Naive thymus-derived CD8-positive, alpha-beta T cell (primary cell): ENCODE measurements at places on chromosomes 3 and 15.

DNA sequence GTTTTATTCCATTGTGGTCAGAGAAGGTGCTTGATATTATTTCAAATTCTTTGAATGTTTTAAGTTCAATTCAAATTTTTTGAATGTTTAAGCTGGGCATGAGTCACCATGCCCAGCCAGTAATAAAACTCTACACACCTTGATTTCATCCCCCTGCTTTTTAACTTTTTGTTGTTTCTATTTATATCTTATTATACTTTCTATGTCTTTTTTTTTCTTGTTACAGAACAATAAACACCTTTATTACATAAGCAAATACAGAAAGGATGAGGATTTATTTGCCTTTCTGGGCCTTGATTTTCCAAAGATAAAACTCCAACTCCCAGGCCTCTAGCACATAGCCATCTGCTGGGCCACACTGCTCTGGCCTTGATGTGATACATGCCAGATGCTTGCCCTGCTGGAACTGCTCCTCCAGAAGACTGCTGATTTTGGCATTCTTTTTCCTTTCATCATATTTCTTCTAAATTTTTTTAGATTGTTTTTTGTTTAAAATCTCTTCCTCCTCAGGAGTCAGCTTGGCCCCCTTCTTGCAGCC lies 14.0 kb downstream of the DNAH12 start:
- no peak for DNase-seq
- H3K4me1 ChIP-seq: no peaks in the 10 kb centered on the region
- no peak overlapping the region for H3K4me3 ChIP-seq
- peaks cover 5% of the 10 kb centered on the region for H3K27me3 ChIP-seq
- no peak overlapping the region for H3K27ac ChIP-seq
- peaks cover 1% of the 10 kb centered on the region for H3K36me3 ChIP-seq

DNA sequence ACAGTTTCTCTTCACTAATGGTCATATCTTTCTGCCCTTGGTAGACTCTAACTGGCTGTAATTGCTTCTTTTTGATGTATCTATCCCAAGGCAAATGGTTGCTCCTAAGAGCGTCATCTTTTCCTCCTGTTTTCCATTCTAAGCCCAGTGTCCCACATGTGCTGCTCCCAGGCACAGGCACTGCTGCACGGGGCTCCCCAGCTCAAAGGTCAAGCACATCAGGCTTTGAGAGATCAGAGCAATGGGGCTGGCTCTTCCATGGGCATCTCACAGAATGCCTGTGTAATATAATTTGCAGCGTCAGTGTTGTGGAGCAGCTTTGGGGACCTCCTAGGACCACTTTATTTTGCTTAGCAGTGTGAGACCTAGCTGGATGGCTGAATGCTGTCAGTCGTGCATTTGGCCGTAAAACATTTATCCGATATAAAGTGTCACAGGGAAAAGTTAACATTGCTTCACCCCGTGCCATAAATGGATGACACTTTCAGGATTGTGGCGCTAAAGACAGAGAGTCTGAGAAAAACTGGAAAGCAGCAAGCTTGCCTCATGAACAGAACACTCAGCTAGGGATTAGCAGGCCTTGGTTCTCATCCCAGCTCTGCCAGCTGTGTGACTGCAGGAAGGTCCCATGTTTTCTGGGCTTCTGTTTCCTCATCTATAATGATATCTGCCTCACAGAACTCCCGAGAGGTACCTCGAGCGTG lies 277.5 kb upstream of the TBL1XR1 start:
- no peaks in the 10 kb centered on the region for H3K27me3 ChIP-seq
- no peak overlapping the region for H3K4me3 ChIP-seq
- H3K36me3 ChIP-seq: no peaks in the 10 kb centered on the region

- H3K27ac ChIP-seq: no peak overlapping the region
- no peak overlapping the region for H3K4me3 ChIP-seq
- DNase-seq: no peak
Measured at GRCh38 chr3:3015185-3016089, 94.7 kb downstream of the IL5RA start.

- H3K36me3 ChIP-seq: no peaks in the 10 kb centered on the region
- no peak overlapping the region for H3K27ac ChIP-seq
- no peaks in the 10 kb centered on the region for H3K27me3 ChIP-seq
Measured at GRCh38 chr3:163671201-163671600, 1407.1 kb downstream of the SI start.

- no peaks in the 10 kb centered on the region for H3K36me3 ChIP-seq
- no peaks in the 10 kb centered on the region for H3K27me3 ChIP-seq
- H3K4me3 ChIP-seq: no peak overlapping the region
- no peak overlapping the region for H3K27ac ChIP-seq
- DNase-seq: no peak
Measured at GRCh38 chr15:67731112-67731721, 94.1 kb upstream of the SKOR1 start.

GRCh38 chr15:77627067-77627466 lies 5.6 kb downstream of the LINGO1 start:
- H3K4me1 ChIP-seq: no peaks in the 10 kb centered on the region
- no peak overlapping the region for H3K27ac ChIP-seq
- H3K36me3 ChIP-seq: no peaks in the 10 kb centered on the region
- H3K27me3 ChIP-seq: peaks cover 9% of the 10 kb centered on the region

DNA sequence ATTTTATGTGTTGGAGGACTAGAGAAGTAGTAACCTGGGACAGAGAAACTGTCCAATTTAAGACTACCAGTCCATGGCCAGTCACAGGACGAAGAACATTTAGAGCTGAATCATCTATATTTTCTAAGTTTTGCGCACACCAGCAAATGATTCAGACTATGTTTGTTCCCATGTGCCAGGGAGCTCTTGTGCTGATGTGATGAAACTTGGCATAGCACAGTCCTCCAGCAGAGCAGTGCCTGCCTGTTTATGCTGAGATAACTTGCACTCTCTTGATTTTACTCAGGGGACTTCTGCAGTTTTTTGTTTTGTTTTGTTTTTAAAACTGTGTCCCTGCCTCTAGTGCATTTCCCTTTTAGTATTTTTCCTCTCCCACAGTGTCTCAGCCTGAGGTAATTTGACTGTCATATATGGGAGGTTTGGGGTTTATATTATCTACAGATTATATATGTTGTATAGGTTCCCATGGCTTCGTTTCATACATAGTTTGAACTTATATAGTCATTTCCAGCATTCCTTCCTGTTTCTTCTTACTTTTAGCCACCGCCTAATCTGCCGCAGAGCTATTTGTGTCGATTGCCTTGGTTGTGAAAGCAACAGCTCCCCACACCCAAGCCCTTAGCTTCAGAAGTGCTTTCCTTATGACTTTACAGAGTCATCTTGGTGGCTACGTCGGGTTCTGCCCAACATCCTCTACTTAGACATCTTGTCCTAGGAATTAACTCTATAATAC lies 45.5 kb downstream of the PPM1L start:
- H3K27me3 ChIP-seq: peaks cover 9% of the 10 kb centered on the region
- peaks cover 5% of the 10 kb centered on the region for H3K4me1 ChIP-seq

- H3K27me3 ChIP-seq: no peaks in the 10 kb centered on the region
- H3K4me1 ChIP-seq: peaks cover 17% of the 10 kb centered on the region
- no peak overlapping the region for H3K4me3 ChIP-seq
Measured at GRCh38 chr15:92825985-92826384, 74.1 kb upstream of the CHD2 start.

GRCh38 chr3:46378426-46378942 lies 7.7 kb downstream of the CCR5 start:
- no peak overlapping the region for H3K4me3 ChIP-seq
- H3K27me3 ChIP-seq: peaks cover 3% of the 10 kb centered on the region
- H3K36me3 ChIP-seq: no peaks in the 10 kb centered on the region
- peaks cover 37% of the 10 kb centered on the region for H3K4me1 ChIP-seq
- no peak overlapping the region for H3K27ac ChIP-seq
- peak; percentile 44 for DNase-seq

DNA sequence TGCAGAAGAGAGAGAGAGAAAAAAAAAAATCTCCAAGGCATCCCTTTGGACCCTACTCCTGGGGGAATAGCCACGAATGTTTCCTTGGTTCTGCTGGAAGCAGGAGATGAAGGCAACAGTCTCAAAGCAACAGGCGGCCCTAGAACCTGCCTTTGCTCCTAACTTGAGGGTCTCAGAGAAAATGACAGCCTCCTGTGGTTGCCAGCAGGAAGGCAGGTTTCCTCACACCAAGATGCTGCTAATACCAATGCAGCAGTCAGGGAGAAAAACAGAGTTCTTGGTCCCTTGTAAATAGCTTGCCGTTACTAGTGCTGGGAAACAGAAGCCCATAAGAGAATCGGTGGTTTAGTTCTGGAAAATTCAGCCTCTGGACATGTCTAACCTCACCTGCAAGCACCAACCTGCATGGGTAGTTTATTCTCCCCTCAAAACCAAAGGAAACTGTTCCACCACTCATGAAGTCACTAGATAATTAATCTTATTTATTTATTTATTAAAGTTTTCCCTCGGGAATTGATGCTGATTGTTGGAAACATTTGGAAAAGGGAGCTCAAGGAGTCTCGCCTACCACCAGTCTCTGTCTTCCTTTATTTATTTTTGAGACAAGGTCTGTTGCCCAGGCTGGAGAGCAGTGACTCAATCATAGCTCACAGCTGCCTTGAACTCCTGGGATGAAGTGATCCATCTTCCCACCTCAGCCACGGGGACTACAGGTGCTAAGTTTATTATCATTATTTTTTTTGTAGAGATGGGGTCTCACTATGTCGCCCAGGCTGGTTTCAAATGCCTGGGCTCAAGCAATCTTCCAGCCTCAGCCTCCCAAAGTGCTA lies 883 bp upstream of the FRMD4B start:
- peaks cover 21% of the 10 kb centered on the region for H3K4me1 ChIP-seq
- no peak overlapping the region for H3K27ac ChIP-seq
- H3K4me3 ChIP-seq: peak overlapping the region; percentile 51
- no peaks in the 10 kb centered on the region for H3K36me3 ChIP-seq
- peaks cover 20% of the 10 kb centered on the region for H3K27me3 ChIP-seq
- DNase-seq: no peak

DNA sequence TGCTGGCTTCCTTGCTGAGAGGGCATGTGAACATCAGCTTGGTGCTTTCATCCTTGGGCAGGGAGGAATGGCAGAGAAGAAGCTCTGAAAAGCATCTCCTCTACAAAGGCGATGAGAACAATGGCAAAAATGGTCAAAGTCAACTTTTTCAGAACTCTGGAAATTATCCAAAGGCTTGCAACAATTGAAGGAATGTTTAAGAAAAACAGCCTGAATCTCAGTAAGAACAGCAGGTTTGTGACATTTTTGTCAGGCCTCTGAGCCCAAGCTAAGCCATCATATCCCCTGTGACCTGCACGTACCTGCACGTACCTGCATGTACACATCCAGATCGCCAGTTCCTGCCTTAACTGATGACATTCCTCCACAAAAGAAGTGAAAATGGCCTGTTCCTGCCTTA lies 51.8 kb downstream of the ONECUT1 start:
- no peaks in the 10 kb centered on the region for H3K4me1 ChIP-seq
- DNase-seq: no peak
- no peak overlapping the region for H3K4me3 ChIP-seq
